Activated CD8-positive, alpha-beta memory T cell treated with anti-CD3 and anti-CD28 coated beads, Interleukin-2, amount 10 ng/mL, durations not matched to agents 7 days and 5 days (primary cell): ENCODE measurements at places on chromosomes 5 and 9. TPM values are rescaled to one million over a fixed set of nuclear protein-coding genes. Genes with fewer than 3 reads are reported as not detected.

GRCh38 chr5:126460977-126461376 is 37.8 kb downstream of the GRAMD2B start:
- no peak for DNase-seq

GRCh38 chr9:89144238-89144637 is 34.4 kb downstream of the SHC3 start:
- DNase-seq: no peak

GRCh38 chr9:98008764-98009163 is 25.6 kb downstream of the ANP32B start:
- no peak for DNase-seq

- DNase-seq: no peak
Observed at GRCh38 chr9:13721481-13722235, 442.2 kb upstream of the MPDZ start.

- DNase-seq: no peak
Observed at GRCh38 chr5:126188804-126189203, 234.4 kb upstream of the GRAMD2B start.

DNA sequence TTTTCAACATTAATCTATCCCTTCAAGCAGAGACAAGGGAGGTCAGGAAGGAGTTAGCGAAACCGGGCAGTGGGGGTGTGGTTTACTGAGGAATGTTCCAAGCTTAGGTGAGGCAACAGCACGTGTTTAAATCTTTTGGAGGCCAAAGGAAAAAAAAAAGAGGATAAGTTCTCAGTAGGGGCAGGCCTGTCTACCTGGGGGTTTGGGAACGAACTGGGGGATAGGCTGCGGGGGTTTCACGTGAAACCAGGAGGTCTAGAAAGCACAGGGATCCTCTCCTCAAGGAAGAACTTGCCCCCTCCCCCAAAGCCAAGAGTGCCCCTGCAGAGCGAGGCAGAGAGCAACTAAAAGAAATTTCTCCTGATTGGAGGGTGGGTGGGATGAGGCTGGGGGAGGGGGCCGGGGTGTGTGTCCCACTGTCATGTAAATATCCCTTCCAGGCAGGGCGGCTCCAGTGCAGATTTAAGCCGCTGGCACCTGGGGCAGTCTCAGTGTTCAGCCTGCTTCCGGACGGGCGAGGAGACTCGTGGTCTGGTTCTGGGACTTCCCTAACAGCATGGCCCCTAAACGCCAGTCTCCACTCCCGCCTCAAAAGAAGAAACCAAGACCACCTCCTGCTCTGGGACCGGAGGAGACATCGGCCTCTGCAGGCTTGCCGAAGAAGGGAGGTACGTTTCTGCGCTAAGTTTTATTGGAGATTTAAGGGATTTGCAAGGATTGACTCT is 5.5 kb upstream of the SET start:
- DNase-seq: peak; percentile 70

DNA sequence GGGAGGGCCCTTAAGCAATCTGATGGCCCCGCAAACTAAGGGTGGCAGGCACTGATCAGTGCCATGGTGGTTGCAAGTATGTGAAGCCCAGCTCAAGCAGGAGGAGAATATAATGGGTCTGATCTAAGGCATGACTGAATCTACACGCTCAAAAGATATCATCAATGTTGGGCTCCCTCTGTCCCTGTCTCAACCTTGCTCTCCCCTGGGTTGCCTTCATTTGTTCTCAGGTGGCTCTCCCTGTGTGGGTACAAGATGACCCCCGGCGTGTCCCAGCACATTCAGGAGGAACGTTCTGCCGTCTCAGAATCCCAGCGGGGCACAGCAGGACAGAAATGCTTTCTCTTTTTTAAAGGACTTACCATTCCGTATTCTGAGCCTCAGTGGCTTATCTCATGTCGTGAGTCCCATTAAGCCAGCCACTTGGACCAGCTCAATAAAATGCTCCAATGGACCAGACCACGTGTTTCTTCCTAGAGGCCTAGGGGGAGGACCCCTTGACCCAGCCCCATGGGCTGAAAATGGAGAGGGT is 12.0 kb upstream of the RNF130 start:
- no peak for DNase-seq

GRCh38 chr9:20351715-20352114 is 270.6 kb downstream of the MLLT3 start:
- no peak for DNase-seq

DNA sequence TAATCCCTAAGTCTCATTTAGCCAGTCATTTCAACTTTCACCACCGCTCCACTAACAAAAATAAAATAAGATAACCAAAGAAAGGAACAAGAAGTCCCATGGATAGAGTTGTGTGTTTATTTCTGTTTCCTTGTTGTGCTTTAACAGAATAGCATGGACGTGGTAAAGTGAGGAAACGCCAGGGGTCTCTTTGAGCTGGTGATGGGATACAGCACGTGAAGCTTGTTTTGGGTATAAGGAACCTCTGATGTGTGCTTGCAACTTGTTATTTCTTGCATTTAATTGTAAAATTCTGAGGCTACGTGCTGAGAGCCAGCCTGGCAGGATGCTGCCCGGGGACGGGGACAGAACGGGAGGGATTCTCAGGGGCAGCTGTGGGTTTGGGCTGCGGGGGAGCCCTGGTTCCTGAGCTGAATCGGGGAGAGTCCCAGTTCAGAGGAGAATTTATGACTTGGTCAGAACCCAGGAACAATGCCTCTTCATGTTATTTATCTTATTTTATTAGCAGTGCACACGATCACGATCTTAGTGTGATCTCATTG is 63.4 kb downstream of the ANKRD33B start:
- no peak for DNase-seq

GRCh38 chr9:74775396-74775795 is 112.3 kb downstream of the TRPM6 start:
- no peak for DNase-seq

DNA sequence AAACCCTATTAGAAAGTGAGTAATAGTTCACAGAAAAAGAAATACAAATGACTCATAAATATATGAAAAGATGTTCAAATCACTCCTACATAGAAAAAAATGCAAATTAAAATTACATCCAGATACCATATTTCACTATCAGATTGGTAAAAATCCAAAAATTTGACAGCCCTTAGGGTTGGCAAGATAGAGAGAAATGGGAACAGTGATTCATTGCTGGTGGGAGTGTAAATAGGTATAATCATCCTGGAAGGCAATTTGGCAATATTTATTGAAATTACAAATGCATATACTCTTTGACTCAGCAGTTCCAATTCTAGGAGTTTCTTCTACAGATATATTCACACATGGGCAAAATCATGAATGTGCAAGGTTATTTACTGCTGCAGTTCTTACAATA is 273.5 kb downstream of the NR2F1-AS1 start:
- DNase-seq: no peak

DNA sequence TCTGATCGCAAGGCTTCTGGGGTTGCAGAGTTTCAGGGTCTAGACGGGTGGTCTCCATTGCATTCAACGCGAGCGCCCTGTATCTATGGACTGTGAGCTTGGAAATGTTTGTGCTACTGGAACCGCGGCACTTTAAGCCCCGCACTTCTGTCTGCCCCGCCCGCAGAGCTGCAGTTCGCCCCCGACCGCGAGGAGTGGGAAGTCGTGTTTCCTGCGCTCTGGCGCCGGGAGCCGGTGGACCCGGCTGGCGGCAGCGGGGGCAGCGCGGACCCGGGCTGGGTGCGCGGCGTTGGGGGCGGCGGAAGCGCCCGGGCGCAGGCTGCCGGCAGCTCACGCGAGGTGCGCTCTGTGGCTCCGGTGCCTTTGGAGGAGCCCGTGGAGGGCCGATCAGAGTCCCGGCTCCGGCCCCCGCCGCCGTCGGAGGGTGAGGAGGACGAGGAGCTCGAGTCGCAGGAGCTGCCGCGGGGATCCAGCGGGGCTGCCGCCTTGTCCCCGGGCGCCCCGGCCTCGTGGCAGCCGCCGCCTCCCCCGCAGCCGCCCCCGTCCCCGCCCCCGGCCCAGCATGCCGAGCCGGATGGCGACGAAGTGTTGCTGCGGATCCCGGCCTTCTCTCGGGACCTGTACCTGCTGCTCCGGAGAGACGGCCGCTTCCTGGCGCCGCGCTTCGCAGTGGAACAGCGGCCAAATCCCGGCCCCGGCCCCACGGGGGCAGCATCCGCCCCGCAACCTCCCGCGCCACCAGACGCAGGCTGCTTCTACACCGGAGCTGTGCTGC is 1.0 kb downstream of the ADAMTS19 start:
- no peak for DNase-seq

- peak; percentile 48 for DNase-seq
Observed at GRCh38 chr9:134136118-134136995, 475 bp downstream of the WDR5 start.

DNA sequence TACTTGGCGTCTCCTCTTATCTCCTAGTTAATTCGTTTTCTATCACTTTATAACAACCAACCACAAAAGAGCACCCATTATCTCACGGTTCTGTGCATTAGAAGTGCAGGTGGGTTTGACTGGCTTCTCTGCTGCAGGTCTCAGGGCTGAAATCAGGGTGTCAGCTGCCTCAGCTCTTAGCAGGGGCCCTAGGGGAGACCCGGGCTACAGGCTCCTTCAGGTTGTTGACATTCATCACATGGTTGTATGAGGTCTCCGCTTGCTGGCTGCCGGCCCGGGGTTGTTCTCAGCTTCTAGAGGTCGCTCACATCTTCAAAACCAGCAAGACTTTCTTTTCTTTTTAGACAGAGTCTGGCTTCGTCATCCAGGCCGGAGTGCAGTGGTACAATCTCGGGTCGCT is 2.9 kb upstream of the ZMYND19 start:
- DNase-seq: no peak

GRCh38 chr5:172111852-172112225 is 76.2 kb downstream of the STK10 start:
- no peak for DNase-seq

GRCh38 chr9:125241863-125242739 is 958 bp upstream of the HSPA5 start:
- DNase-seq: no peak

Gene EQTN
- total RNA-seq: not detected

Gene SNCB
- total RNA-seq: not detected

Gene CSF1R
- not detected for total RNA-seq

Gene TERT
- total RNA-seq: 0.82 TPM

Gene GDF9
- 0.26 TPM for total RNA-seq

Gene FBLL1
- total RNA-seq: not detected

Gene ABITRAM
- 8.1 TPM for total RNA-seq

Gene TRIM7
- 1.7 TPM for total RNA-seq

Gene LEAP2
- total RNA-seq: 6.0 TPM

Gene ENTREP1
- total RNA-seq: not detected

Gene MARCHF11
- not detected for total RNA-seq

Gene IFNA13
- total RNA-seq: not detected

Gene RORB
- total RNA-seq: 0.35 TPM
